Stimulated activated CD8-positive, alpha-beta memory T cell treated with anti-CD3 and anti-CD28 coated beads, Interleukin-4, amount 100 ng/mL, for 24 hours (primary cell): ENCODE measurements at places on chromosomes 7 and 10.

- no peak for DNase-seq
Measured at GRCh38 chr10:78178940-78179339, 145.3 kb downstream of the RPS24 start.

DNA sequence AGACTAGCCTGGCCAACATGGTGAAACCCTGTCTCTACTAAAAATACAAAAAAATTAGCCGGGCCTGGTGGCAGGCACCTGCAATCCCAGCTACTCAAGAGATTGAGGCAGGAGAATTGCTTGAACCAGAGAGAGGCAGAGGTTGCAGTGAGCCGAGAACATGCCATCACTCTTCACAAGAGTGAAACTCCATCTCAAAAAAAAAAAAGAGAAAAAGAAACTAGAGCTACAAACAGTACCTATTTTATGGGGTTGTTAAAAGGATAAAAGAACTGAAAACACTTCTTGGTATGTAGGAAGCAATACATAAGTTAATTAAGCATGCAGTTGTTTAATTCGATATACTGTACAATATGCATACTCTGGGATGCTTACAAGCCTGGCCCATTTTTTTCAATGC lies 216.9 kb downstream of the SORCS1 start:
- no peak for DNase-seq

DNA sequence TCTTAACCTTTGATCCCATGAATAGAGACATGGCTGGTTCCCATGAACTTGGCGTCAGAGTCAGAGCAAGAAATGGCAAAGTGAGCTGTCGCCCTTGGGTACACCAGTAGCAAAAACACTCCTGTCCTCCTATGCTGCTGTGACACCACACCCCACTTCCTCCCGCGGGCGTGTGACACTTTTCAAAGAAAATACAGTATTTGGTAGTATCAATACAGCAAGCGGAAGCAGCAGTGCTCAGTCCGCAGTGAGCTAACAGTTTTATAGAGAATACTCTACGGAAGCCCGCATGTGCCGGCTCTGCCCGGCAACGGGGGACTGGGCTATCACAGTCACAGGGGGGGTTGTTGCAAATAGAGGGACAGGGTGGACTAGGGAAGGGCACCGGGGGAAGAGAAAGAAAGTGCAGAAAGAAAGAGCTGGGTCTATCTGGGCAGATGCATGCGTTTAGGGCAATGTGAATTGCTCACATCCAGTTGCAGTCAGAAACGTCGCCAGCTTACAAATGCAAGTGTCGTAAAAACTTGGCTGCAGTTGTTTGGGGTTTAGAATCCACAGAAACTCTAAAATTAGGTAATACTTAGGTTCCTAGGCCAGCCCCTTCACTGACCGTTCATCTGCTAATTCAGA lies 49.8 kb downstream of the PRKCQ start:
- peak; percentile 55 for DNase-seq

- DNase-seq: no peak
Measured at GRCh38 chr7:5420067-5420880, 3.4 kb downstream of the TNRC18 start.

GRCh38 chr7:106282390-106282789 lies 2.4 kb downstream of the NAMPT start:
- no peak for DNase-seq

DNA sequence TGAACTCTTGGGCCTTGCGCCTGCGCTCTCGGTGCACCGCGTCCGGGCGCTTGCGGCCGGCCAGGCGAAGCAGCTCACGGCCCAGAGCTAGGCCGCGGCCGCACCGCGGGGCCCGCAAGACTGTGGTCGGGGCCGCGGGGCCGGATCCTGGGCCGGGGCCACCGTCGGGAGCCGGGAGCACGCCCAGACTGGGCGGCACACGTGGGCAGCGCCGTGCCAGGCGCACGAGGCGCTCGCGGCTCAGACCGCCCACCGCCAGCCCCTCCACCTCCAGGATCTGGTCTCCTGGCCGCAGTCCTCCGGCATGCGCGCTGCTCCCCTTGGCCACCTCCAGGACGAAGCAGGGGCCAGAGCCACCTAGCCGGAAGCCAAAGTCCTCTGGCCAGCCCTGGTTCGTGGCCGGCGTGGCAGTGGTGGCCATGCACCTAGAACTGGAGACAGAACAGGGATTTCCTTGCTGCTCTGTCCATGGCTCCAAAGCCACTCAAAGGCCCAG lies at the start of gene GRID2IP:
Gene GRID2IP (minus strand): TSS at position 446 of the 496 bp plus-strand sequence. CDS start 25 bp downstream, at position 421.
- DNase-seq: no peak

- no peak for DNase-seq
Measured at GRCh38 chr10:95168694-95169093, 25.3 kb upstream of the ACSM6 start.
